ENCODE measurements at places on chromosomes 1 and 21. TPM values are rescaled to one million over a fixed set of nuclear protein-coding genes. Genes with fewer than 3 reads are reported as not detected.

The RGL1 gene
- total RNA-seq = 18.0 TPM

The HES2 gene
- total RNA-seq = under 0.01 TPM

The PRR9 gene
- total RNA-seq = 1.2 TPM

The GPR25 gene
- not detected for total RNA-seq

The OR2T29 gene
- total RNA-seq = not detected

The FYB2 gene
- not detected for total RNA-seq

The PLCH2 gene
- 0.11 TPM for total RNA-seq

The PCSK9 gene
- total RNA-seq = 1.1 TPM

The LZIC gene
- 33.1 TPM for total RNA-seq

The KCNE2 gene
- not detected for total RNA-seq

The S100A8 gene
- total RNA-seq = not detected

The MROH7 gene
- total RNA-seq = 0.11 TPM
